CD4-positive, alpha-beta T cell treated with Interleukin-4 for 1 hour (primary cell): ENCODE measurements at places on chromosomes 16 and 17.

- DNase-seq = peak; percentile 60
These were observed 12.3 kb downstream of the CES4A start for GRCh38 chr16:67000384-67001351.

DNA sequence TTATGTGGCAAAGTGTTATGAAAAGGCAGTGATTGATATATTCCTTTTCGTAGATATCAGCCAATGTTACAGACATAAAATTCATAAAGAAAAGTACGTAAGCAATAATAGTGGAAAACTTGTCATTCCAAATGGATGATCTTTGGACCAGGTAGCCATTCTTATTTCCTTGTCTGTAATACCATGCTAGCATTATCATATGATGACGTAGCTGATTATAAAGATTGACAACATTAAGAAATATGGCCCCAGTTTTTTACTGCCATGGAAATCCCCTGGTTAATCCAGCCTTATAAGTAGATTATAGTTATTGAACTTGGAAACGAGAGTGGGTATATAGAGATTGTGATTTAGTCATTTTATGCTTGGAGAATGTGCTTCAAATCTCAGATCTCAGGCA is 8.8 kb downstream of the TANC2 start:
- no peak for DNase-seq

DNA sequence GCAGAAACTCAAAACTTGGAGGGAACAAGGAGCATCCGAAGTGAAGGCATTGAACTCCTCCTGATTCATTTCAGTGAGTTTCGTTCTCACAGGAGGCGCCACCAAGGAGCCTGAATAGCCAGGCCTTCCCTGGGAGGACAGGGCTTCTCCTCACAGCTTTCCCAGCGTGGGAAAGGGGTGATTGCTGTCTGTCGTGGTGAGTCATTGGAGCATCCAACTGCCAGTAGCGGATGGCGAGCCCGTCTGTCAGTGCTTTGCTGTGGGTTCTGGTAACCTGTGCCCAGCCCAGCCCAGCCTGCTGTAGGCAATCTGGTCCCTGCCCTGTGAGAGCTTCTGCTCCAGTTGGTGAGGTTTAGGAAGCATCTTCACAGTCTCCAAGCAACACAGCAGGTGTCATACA is 28.3 kb downstream of the PLCD3 start:
- no peak for DNase-seq

- DNase-seq = no peak
These were observed 1180.6 kb upstream of the CDH8 start for GRCh38 chr16:63216696-63217423.

DNA sequence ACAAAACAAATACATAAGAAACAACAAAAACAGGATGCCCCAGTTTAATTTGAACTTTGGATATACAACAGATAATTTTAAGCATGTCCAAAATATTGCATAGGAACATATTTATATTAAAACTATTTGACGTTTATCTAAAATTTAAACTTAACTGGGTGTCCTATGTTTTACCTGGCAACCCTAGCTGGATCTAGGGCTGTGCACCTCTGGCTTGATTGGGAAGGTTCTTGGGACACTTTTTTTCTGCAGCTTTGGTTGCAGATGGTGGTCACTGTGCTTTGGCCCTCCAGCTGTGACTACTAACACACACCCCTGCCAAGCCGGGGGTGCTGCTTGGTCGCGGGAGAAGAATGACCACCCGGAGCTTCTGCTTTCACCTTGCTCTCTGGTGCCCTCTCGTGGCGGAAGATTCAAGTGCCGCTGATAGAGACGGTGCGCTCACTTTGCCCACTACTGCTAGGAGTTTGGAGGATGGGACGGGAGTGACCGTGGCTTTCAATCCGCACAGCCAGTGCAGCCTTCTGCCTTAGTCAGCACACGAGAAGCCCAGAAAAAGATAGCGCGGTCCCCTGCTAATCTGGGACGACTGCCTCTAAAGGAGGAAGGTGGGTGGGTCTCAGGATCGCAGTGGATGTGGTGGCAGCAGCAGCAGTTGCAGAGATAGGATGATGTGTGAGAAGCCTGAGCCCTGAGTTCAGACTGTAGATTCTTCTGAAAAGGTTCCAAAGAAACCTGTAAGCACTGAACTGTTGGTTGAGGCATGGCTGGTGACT is 6.7 kb downstream of the SPACA3 start:
- DNase-seq = peak; percentile 46

- no peak for DNase-seq
These were observed 130.0 kb downstream of the CYB561 start for GRCh38 chr17:63316100-63316499.

- no peak for DNase-seq
These were observed 17.7 kb downstream of the SREBF1 start for GRCh38 chr17:17819111-17819510.

DNA sequence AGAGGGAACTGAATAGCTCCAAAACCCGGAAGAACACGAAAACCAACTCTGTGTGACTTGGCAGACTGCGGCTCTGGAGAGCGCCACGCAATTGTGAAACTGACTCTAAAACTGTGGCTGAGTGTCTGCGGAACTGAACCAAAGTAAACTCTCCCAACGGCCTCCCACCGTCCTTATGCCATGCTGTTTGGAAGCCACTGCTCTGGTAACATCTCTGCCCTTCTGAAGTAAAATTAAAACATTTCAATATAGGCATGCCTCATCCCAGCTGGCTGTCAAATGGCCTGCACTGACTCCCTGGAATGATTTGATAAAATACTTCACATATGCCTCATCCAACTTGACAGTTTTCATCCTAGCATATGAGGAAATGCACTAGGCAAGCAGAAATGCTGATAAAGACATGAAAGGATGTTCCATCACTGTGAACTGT is 70.2 kb downstream of the PARN start:
- no peak for DNase-seq

GRCh38 chr16:30619202-30619601 is 9.0 kb upstream of the ZNF689 start:
- DNase-seq = no peak

DNA sequence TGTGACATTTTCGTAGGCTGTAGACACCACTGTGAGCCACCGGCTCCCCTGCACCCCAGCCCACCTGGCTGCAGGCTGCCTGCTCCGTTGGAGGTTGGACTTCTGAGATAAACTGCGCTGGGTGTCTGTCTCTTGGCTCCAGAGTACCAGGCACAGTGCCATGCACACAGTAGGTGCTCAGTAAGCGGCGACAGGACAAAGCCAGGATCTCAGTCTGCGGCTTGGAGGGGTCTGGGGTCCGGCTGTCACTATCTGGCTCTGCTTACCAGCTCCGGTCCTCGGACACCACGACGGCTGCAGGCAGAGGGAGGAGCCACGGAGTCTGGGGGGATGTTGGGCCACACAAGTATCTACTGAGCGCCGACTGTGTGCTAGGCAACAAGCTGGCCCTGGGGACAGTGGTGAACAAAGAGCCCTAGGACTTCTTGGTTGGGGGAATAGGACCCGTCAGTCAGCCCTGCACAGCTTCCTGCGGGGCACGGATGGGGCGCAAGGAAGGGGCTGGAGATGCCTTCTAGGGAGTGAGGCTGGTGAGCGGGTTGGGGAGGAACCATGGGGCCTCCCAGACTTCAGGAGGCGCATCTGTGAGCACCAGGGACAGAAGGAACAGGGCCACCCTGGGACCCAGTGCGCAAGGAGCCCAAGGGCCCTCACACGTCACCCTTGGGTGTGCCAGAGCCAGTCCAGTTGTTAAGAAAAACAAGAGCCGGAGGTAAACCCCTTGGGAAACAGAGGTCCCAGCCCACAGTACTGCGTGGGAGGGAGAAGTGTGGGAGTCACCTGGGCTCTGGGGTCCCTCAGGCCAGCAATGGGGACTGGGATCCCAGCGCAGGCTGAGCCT is 17.3 kb downstream of the JPH3 start:
- DNase-seq = no peak

DNA sequence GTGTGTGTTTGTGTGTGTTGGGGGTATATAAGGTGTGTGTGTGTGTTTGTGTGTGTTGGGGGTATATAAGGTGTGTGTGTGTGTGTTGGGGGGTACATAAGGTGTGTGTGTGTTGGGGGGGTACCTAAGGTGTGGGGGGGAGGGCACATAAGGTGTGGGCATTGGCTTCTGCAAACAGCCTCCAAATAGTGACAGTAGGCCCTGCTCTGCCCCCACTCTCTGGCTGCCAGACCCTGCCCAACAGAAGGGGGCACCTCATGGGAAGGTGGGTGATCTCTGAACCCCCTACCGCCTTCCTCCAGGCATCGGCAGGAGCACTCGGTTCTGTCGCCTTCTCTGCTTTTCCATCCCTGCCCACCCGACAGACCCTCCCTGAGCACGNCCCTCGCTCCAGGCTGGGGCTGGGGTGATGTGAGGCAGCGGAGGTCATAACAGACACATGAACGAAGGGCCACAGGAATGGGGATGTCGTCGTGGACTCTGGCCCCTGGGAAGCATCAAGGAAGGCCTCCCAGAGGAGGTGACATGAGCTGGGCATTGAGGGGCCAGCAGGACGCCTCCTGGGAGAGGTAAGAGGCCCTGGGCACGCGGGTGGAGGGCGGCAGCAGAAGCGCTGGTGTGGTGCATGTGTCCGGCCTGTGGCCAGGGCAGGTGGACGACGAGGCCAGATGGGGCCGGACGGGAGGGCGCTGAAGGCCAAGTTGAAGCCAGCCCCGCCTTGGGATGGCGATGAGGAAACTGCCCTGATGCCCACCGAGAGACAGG is 136.6 kb upstream of the RPH3AL start:
- peak; percentile 56 for DNase-seq

GRCh38 chr17:40191237-40192208 is 14.3 kb downstream of the RAPGEFL1 start:
- peak; percentile 64 for DNase-seq

DNA sequence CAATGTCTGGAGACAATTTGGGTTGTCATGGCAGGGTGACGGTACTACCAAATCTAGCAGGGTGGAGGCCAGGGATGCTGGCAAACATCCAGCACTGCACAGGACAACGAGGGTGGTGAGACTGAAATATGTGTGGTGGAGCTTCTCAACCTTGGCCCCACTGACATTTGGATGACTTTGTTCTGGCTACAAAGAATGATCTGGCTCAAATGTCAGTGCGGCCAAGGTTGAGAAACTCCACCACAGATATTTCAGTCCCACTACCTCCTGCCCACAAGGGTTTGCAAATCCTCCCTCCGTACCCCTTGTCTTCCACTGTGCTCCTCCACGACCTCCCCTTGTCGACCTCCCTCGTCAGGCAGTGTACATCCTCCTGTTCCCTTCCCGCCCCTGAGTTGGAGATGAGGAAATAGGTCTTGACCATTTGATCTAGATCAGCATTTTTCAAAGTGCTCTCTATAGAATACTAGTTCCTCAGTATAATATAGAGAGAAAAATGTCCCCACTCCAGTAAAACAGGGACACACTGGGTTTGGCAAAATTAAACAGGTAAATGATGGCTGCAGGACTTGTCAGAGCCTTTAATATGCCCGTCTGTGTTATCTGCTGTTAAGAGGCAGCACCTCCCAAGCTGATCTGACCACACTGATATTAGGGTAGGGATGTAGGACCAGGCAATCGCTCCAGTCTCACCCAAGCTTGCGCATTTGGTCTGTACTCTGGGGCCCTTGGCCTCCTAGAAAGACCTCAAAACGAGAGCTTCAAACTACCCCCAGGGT is 6.8 kb downstream of the OSGIN1 start:
- DNase-seq = no peak

DNA sequence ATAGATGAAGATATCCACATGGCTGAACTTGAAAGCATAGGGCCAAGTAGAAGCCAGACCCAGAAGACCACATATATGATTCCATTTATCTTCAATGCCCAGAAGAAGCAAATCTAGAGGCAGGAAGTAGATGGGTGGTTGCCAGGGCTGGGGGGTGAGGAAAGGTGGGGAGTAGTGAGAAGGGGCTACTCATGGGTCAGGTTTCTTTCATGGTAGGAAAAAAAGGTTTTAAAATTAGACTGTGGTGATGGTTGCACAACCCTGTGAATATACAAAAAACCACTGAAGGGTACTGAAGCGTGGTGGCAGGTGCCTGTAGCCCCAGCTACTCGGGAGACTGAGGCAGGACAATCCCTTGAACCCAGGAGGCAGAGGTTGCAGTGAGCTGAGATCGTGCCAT is 5.4 kb downstream of the CD2BP2 start:
- DNase-seq = no peak

GRCh38 chr16:58882292-58882691 is 148.2 kb upstream of the GOT2 start:
- DNase-seq = no peak

DNA sequence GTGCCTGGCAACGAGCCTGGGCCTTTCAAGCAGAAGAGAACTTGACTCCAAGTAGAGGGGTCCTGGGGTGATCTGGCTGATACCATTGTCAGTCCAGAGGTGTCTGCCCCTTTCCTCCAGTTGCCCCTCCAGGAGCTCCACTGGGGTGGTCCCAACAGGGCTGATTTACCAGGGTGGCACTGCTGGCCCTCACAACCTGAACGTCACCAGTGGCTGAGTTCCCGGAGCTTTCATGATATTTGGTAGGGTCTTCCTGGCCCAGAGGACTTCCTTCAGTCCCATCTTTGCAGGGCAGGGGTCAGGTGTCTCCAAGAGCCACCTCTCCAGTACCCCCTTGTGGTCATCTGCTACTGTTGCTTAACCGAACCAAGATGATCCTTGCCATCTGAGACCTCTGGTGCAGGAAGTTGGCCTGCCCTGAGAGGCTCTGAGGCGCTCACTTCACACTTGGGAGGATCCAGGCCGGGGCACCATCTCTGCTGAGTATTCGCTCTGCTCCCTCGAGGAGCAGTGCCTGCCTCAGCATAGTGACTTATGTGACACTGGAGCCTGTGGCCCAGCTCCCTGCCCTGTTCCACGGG is 3.5 kb downstream of the LIMD2 start:
- DNase-seq = peak; percentile 67

- DNase-seq = no peak
These were observed 10.0 kb upstream of the CFDP1 start for GRCh38 chr16:75443298-75443697.

- DNase-seq = peak; percentile 69
These were observed 40.7 kb upstream of the ANKFY1 start for GRCh38 chr17:4304417-4305027.

GRCh38 chr17:82477934-82478333 is 19.4 kb downstream of the NARF start:
- no peak for DNase-seq

- no peak for DNase-seq
These were observed 222.7 kb upstream of the CIBAR2 start for GRCh38 chr16:85334718-85335583.

DNA sequence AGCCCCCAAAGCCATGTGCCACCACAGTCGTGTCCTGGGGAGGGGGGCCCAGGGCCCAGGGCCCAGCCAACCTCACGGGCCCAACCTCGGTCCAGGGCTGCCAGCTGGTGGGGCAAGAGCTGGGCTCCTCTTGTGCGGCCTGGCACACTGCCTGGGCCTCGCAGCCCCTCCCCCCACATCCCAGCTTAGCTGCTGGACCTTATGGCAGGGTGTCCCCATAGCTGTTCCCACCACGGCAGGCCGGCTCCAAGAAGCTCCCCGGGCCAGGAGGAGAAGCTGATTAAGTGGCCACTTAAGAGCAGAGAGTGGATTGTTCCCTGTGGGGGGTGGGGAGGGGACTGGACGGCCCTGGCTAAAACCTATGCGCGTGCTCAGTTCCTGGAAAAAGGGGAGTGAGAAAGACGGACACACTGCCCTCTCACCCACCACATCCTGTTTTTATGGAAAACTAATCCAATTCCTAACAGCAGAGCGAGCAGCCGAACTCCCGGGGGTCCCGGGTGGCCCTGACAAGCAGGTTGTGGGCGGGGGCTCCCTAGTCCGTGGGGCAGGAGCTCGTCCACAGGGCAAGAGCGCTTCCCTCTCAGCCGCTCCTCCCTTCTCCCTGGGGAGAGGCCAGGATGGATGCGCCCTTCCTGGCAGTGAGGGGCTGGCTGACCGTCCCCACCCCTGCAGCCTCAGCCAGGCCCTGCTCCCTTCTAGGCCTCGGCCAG is 16.8 kb downstream of the PIEZO1 start:
- DNase-seq = no peak
